ENCODE measurements at places on chromosomes 5 and 9.

GRCh38 chr5:165139262-165139661 is 1633.8 kb downstream of the MAT2B start:
- H3K27me3 ChIP-seq, result no peaks in the 10 kb centered on the region
- H3K36me3 ChIP-seq, result no peaks in the 10 kb centered on the region
- no peak for DNase-seq
- peaks cover 5% of the 10 kb centered on the region for H3K4me1 ChIP-seq

- no peak for DNase-seq
- peaks cover 3% of the 10 kb centered on the region for H3K27me3 ChIP-seq
- peaks cover 12% of the 10 kb centered on the region for H3K4me1 ChIP-seq
- no peak overlapping the region for H3K27ac ChIP-seq
- no peaks in the 10 kb centered on the region for H3K36me3 ChIP-seq
- no peak overlapping the region for H3K4me3 ChIP-seq
Measured at GRCh38 chr5:34022121-34022705, 14.4 kb upstream of the AMACR start.

DNA sequence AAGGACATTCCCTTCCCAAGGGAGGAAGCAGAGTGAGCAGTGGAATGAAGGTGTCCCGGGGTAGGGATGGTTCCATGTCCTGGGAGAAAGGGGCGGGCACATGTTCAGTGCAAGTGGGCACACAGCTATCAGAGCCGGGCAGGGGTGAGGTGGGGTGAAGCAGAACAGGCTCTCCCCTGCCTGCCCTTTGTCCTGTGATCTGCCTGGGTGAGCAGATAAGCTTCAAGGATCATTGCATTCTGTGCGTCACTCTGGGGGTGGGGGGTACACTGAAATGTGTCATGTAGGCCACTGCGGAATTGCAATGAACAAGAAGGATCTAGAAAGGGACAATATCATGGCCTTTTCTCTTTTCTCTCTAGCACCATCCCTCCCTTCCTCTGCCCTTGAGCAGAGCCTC is 61.7 kb upstream of the SHB start:
- peaks cover 3% of the 10 kb centered on the region for H3K27me3 ChIP-seq
- no peak overlapping the region for H3K27ac ChIP-seq
- no peak for DNase-seq
- no peak overlapping the region for H3K4me3 ChIP-seq

GRCh38 chr9:120949290-120949689 is 22.7 kb upstream of the TRAF1 start:
- H3K27me3 ChIP-seq, result no peaks in the 10 kb centered on the region
- DNase-seq, result no peak
- H3K4me1 ChIP-seq, result peaks cover 21% of the 10 kb centered on the region
- H3K27ac ChIP-seq, result no peak overlapping the region
- H3K36me3 ChIP-seq, result no peaks in the 10 kb centered on the region
- no peak overlapping the region for H3K4me3 ChIP-seq
